ENCODE measurements at places on chromosomes 6 and 20. TPM values are rescaled to one million over a fixed set of nuclear protein-coding genes. Genes with fewer than 3 reads are reported as not detected.
A peak's percentile ranks its signal among the peaks of the same experiment; 100 is the strongest.

GRCh38 chr6:113855500-113856374 is 1.4 kb upstream of the MARCKS start:
- no peak for DNase-seq

The PTGIS gene
- total RNA-seq = 0.25 TPM

The OVOL2 gene
- 0.86 TPM for total RNA-seq

- DNase-seq = peak; percentile 70
Measured at GRCh38 chr6:52839124-52840055, 1.2 kb downstream of the GSTA5 start.

Data from HCT116 (cell line).